ENCODE measurements at places on chromosomes 12 and 14. TPM values are rescaled to one million over a fixed set of nuclear protein-coding genes. Genes with fewer than 3 reads are reported as not detected.

MUCL1 gene
- not detected for total RNA-seq

AVPR1A gene
- not detected for total RNA-seq

ASB2 gene
- total RNA-seq, result 21.1 TPM

RPAP3 gene
- total RNA-seq, result 61.2 TPM

CEBPE gene
- total RNA-seq, result not detected

ARHGDIB gene
- 511 TPM for total RNA-seq

MRPS35 gene
- 59.8 TPM for total RNA-seq

DBX2 gene
- not detected for total RNA-seq

KRT81 gene
- not detected for total RNA-seq

PDE3A gene
- total RNA-seq, result not detected

KIF5A gene
- total RNA-seq, result 2.4 TPM

TAPBPL gene
- total RNA-seq, result 34.1 TPM

TBX3 gene
- not detected for total RNA-seq

RPGRIP1 gene
- not detected for total RNA-seq

KLRF1 gene
- not detected for total RNA-seq

NRXN3 gene
- not detected for total RNA-seq

MANSC1 gene
- total RNA-seq, result 1.4 TPM

DYRK2 gene
- 43.0 TPM for total RNA-seq

KRT85 gene
- total RNA-seq, result not detected

SERPINA10 gene
- total RNA-seq, result not detected

CCDC198 gene
- not detected for total RNA-seq

CACNA2D4 gene
- 6.1 TPM for total RNA-seq

CD163L1 gene
- total RNA-seq, result not detected

FKBP3 gene
- 59.3 TPM for total RNA-seq

GSC gene
- not detected for total RNA-seq

SMIM41 gene
- total RNA-seq, result not detected

SVOP gene
- total RNA-seq, result not detected

GNG2 gene
- 126 TPM for total RNA-seq

SLC17A8 gene
- total RNA-seq, result not detected

SP1 gene
- 66.0 TPM for total RNA-seq

CLEC14A gene
- total RNA-seq, result not detected

OR4K17 gene
- total RNA-seq, result not detected

DNAI7 gene
- 0.23 TPM for total RNA-seq

SUSD6 gene
- 91.3 TPM for total RNA-seq

ACSM4 gene
- total RNA-seq, result not detected

CAPZA3 gene
- total RNA-seq, result not detected

ACVRL1 gene
- not detected for total RNA-seq

ITGA7 gene
- total RNA-seq, result 1.1 TPM

NXPH4 gene
- total RNA-seq, result 0.49 TPM

KRT6B gene
- not detected for total RNA-seq

TEP1 gene
- 41.9 TPM for total RNA-seq
